ENCODE measurements at places on chromosomes 11 and 22.

DNA sequence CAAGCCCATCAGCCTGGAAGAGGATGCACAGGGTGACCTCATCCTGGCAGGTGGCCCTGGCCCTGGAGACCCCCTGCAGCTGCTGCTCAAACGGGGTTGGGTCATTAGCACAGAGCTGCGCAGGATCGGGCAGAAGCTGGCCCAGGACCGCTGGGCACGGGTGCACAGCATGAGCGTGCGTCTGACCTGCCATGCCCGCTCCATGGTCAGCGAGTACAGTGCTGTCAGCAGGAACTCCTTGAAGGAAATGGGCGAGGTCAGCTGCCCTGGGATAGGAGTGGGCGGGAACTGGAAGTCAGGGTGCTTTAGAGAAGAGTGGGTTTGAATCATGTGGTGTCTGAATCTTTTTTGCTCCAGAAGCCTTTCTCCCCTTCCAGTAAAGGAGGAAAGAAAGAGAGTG, 61.1 kb downstream of the INSC start:
- no peak for DNase-seq

GRCh38 chr11:364991-365725, 4.1 kb upstream of the B4GALNT4 start:
- no peak for DNase-seq

DNA sequence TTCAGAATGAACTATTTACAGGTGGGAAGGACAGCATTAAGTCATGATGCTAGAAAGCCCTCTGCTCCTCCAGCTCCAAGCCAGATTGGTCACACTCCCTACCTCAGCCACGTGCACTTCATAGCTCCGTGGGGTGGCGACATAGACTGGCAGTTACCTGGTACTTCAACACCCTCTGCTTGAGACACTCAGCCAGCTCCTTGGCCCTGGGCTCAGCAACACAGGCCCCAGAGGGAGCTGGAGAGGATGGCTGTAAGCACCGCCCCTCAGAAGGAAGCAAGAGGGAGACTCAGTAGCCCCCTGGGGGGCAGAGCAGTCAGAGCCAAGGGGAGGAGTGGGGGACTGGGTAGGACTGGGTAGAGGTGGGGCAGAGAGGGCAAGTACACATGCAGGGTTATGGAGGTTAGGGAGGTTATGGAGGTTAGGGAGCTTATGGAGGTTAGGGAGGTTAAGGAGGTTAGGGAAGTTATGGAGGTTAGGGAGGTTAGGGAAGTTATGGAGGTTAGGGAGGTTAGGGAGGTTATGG, 102.1 kb upstream of the BID start:
- DNase-seq: no peak

GRCh38 chr11:19817265-19817851, 104.7 kb downstream of the NAV2 start:
- no peak for DNase-seq

GRCh38 chr11:134034496-134035381, 34.1 kb upstream of the JAM3 start:
- no peak for DNase-seq

DNA sequence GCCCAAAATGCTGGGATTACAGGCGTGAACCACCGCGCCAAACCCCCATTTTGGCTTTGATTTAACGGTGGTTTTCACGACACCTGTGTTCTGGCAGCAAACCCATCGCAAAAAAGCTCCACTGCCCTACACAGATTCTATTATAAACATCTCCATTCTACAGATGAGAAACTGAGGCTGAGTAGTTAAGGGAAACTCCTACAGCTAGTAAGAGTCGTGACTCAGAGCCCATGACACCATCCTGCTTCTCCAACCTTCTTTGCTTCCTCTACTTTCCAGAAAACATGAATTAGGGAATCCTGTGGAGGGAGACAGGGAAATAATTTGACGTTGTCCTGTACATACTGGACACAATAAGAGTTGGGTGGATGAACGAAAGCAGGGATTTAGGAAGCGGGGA, 429 bp upstream of the SNX15 start:
- DNase-seq: no peak

GRCh38 chr11:89436071-89436470, 55.1 kb downstream of the NOX4 start:
- no peak for DNase-seq

GRCh38 chr22:17872471-17872870, 98.2 kb upstream of the BID start:
- no peak for DNase-seq

DNA sequence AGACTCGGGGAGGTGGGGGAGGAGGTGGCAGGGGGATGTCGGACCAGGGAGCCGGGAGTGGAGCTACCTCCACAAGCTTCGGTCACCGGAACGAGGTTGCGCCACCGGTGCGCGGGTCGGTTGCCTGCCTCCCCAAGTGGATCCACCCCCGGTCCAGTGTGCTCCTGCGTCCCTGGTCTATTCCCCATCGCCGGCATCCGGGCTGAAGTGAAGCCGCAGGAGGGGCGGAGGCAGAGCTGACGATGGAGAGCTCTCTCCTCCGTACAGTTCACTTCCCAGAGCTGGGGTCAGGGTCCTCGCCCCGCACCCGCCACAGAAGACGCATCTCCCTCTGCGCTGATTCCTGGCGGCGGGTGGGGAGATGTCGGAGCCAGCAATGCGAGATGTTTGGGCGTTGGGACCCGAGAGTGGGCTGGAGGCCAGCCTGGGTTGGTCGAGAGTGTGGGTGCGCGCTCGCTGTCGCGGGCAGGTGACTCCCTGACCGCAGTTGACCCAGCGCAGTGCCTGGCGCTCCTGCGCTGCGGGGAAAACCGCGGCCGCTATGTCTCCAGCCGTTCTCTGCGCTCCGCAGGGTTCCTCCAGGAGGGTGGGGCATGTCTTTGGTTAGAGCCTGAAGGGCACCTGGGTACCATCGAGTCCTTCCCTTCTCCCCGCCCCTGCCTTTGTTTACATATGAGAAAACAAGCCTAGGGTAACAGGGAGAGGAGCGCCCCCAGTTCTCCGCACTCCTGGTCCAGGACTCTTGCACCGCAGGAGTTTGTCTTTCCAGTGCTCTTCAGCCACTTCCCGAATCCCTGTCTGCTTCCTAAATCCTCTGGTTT, 1.7 kb downstream of the C11orf96 start:
- no peak for DNase-seq

- no peak for DNase-seq
Measured at GRCh38 chr11:47464483-47464882, 15.5 kb upstream of the RAPSN start.

DNA sequence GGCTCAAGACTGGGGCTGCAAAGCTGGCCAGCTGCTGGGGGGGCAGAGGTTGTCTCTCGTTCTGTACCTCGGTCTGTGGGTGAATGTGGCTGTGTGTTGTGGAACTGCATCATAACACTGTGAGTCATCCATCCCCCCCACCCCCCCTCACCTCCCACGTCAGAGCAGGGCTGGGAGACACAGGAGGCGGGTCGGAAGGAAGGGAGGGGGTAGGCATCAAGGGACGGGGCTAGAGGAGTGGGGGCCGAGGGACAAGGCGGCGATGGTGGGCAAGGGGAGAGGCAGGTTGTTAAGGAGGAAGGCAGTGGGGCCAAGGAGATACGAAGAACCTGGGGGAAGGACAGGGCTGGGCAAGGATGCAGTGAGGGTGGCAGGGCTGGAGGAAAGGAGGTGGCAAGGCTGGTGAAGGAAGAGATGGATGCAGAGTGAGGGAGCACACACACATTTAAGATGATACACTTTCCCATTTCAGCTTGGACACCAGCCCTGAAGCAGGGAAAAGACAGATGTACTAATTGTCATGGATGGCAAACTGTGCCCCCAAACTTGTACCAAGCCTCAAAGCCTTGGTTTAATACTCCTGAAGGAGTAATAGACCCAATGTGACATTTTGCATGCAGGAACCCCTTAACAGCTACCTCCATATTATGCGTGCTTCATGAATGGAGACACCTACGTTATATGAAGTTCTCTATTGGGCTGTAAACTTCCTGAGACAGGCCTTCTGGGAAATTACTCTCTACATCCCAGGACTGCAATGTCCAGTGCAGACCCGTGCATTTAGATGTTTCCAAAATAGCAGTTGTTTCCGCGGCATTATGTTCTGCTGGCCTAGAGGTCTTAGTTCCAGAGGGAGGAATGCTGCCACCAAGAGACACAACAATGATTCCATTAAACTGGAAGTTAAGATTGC, at the start of gene YPEL4:
Gene YPEL4, minus strand, starts transcription at position 87 of the 913 bp plus-strand sequence. CDS start 2,805 bp downstream, outside the sequence.
- DNase-seq: no peak

DNA sequence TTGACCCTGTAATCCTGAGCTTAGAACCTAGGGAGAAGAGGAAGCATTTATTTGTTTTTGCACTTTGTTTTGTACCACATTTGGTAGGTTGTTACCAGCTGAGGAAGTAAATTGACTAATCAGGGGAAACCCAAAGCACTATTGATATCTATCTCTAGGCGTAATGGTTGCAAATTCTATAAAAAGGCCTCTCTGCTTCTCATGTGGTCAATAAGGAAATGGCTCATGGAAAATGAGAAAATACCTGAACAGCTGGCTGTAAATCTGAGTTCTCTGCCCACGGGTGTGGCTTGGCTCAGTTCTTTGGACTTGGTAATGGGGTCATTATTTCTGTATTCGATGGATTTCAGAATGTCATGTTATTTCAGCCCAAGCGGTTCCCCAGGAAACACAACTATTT, 42.4 kb downstream of the BARX2 start:
- no peak for DNase-seq

- peak; percentile 50 for DNase-seq
Measured at GRCh38 chr11:83682611-83682973, 396.4 kb upstream of the CCDC90B start.

- no peak for DNase-seq
Measured at GRCh38 chr11:57202281-57202680, 20.5 kb downstream of the LRRC55 start.

DNA sequence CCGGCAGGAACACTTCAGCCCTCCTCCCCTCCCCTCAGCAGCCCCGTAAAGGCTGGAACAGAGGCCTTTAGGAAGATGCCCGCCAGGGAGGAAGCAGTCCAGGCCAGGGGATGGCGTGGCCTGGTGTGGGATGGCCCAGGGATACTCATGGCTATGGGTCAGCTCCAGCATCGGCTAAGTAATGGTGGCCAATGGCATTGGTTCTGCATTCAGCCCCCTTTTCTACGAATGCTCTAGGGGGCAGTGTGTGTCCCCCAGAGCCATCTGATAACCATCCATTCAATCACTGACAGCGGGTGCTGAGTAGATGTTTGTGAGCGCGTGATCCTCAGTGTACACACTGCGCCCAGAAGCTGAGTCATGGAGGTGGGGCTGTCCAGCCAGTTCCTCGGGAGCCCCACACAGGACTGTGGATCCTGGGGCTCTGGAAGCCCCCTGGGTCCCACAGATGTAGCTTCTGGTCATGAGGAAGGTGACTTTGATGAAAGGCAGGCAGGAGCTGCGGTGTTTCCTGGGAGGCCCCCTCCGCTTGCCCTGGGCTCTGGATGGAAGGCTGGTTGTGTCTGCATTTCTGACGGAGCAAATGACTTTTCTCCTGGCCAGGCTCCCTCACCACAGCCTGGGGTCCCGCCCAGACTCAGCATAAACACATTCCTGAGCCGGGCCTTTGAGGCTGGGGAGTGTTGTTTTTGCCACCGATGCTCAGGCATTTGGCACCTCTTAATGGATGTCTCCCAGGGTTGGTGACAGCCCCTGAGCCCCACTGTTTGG, 46.5 kb downstream of the FBLN1 start:
- no peak for DNase-seq

- DNase-seq: no peak
Measured at GRCh38 chr22:40627612-40628011, 8.9 kb downstream of the MRTFA start.

DNA sequence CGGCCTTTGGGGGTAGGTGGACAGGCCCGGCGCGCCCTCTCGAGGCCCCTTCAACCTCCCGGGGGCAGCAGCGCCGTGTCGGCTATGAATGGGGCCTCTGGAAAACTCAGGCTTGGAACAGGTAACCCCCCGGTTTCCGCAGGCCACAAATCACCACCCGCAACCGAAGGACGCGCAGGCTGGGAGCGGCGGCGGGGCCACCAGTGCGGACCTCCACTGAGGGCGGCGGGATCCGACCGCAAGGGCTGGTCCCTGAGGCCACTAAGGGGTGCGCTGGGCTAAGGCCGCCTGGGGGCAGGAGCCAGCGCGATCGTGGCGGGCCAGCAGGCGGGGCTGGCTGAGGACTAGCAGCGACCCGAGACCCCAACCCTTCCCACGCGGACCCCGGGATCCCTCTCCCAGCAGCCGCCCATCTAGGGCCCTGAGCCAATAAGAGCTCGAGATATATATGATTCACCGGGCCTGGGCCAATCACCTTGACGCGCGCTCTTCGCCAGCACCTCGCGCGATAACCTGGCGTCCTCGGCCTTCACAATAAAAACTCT, 609 bp upstream of the ATF4 start:
- peak; percentile 92 for DNase-seq

- no peak for DNase-seq
Measured at GRCh38 chr11:69691463-69691862, 12.4 kb downstream of the FGF19 start.

- no peak for DNase-seq
Measured at GRCh38 chr22:40418366-40419201, 48.2 kb downstream of the SGSM3 start.

GRCh38 chr11:122803306-122803705, 35.0 kb upstream of the CRTAM start:
- no peak for DNase-seq

DNA sequence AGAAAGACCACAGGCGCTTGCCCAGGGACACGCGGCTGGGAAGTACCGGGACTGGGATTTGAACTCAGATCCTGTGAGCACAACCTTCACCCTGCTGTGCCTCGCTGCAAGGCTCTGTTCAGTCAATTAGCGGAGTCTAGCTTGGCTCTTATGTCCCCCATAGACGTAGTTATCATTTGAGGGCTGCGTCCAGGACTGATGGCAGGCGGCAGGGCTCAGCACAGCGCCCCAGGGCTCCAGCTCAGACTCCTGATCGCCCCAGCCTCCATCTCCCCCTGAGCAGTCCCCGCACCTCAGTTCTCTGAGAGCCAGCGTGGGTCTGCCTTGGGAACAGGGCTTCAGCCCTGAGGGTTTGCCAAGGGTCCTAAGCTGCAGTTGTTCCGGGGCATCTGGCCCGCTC, 19.8 kb downstream of the MRGPRG start:
- no peak for DNase-seq

- DNase-seq: no peak
Measured at GRCh38 chr11:10584071-10584501, 15.6 kb upstream of the LYVE1 start.

DNA sequence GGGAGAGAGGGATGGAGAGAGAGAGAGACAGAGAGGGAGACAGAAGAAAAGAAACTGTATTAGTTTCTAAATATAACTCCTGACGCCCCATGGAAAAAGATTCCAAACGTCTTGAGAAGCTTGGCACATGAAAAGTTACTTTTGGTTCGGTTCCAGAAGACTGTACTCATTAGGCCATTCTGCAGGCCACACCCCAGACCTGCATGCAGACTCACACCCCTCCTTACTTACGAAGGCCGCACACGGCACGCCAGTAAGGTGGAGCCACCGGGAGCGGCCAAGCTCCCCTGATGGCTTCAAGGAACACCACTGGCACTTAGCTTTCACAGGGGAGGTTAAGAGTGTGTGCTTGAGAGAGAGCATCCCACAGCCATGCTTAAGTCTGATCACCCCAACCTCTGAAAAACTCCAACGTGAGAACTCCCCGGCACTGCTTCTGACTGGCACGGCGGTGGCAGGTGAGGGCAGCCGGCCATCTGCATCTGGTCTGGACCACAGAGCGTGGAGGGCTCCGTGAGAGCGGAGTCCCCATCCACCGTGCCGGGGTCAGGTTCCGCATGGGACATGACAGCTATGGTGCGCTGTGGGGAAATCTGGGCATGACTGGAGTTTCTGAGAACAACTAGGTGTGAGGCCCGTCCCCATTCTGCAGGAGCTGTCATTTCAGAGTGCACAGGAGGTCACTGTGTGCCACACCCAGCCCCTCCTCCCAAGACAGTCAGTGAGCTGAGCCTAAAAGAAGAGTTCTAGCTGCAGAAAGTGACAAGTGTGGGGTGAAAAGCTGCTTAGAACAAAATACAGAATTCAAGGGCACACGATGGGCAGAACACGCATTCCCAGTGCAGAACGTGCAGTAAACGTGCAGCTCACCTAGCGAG, 62.4 kb downstream of the MYH9 start:
- DNase-seq: no peak

All from NCI-H1048 (cell line).